ENCODE measurements at places on chromosomes 12 and 14. TPM values are rescaled to one million over a fixed set of nuclear protein-coding genes. Genes with fewer than 3 reads are reported as not detected.
A peak's percentile ranks its signal among the peaks of the same experiment; 100 is the strongest.

DNA sequence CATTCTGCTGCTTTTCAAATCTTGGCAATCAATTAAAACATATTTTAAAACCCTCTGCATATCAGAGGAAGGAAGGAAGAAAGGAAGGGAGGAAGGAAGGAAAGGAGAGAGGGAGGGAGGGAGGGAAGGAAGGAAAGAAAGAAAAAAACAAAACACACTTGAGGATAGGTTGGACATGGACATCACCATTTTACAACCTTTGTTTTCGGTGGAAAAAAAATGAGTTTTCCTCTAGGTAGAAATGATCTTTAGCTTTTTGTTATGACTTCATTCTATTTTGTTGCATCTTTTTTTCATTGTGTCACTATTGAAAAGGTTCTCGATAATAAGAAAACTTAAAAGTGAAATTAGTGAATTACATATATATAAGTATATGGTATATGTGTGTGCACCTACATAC, 522.9 kb downstream of the NOVA1 start:
- H3K4me3 ChIP-seq: no peak overlapping the region
- H3K27ac ChIP-seq: no peak overlapping the region
- DNase-seq: no peak
- H3K4me1 ChIP-seq: no peaks in the 10 kb centered on the region

GRCh38 chr12:92539110-92539749, 163.6 kb upstream of the PLEKHG7 start:
- no peaks in the 10 kb centered on the region for H3K27me3 ChIP-seq
- no peaks in the 10 kb centered on the region for H3K36me3 ChIP-seq
- peak overlapping the region; percentile 50 for H3K27ac ChIP-seq
- DNase-seq: no peak

DNA sequence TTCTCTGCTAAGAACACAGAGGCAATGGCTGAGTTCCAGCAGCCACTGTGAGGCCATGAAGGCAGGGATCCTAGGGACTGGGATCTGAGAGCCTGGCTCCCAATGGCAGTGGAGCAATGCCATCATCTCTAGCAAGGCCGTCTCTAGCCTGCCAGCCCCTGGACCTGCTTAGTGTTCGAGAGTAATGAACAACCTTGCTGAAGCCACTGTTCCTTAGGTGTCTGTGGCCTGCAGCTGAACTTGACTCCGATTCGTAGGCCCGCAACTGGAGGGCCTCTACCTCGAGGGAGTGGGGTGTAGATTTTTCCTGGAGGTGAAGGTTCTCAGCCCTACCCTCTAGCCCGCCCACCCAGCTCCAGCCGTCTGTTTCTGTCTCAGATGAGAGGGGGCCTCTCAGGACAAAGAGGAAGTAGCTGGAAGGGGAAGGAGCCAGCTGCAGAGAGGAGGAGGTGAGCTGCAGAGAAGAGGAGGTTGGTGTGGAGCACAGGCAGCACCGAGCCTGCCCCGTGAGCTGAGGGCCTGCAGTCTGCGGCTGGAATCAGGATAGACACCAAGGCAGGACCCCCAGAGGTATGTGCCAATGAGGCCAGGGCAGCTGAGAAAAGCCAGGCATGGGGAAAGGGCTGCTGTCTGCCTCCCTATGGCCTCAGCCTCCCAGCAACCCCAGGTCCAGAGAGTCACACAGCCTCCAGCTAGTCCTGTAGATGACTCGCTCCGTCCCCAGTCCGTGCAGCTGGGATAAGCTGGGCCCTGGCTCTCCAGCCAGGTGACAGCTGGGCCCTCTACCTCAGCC, at the start of gene PLD4:
Gene PLD4, plus strand, starts transcription at position 459 of the 793 bp plus-strand sequence. CDS start 2,262 bp downstream, outside the sequence.
- H3K4me1 ChIP-seq: no peaks in the 10 kb centered on the region
- no peaks in the 10 kb centered on the region for H3K36me3 ChIP-seq
- no peak within 1 kb of the TSS for H3K27ac ChIP-seq
- H3K4me3 ChIP-seq: no peak within 1 kb of the TSS
- H3K27me3 ChIP-seq: no peaks in the 10 kb centered on the region
- peak; percentile 26 for DNase-seq

- H3K27ac ChIP-seq: no peak overlapping the region
- no peak overlapping the region for H3K4me3 ChIP-seq
- no peaks in the 10 kb centered on the region for H3K27me3 ChIP-seq
- no peaks in the 10 kb centered on the region for H3K4me1 ChIP-seq
Observed at GRCh38 chr14:55724736-55725135, 144.7 kb downstream of the KTN1 start.

DNA sequence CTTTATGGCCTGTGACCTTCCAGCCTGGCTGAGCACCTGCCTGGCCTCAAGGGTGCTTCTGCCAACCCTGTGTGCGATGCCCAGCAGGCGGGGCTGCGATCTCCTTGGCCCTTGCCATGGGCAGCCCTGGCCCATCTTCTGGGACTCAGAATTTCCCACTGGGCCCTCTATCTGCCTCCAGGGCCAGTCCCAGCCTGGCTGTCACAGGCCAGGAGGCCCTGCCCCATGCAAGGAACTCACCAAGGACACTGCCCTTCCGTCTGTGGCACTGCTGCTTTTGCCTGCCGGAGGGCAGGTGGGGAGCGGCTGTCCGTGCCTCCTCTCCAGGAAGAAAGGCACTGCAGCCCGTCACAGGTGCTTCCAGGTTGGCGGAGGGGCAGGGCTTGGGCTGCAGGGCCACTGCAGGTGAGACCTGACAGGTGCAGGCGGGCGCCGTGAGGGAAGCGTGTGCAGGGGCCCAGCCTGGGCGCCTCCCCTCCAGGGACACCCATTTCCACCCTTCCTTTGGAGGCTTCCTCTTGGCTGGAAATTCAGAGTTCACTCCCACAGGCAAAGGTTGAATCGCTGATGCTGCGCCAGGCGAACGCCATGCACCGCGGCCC, 177.8 kb downstream of the KIF26A start:
- H3K36me3 ChIP-seq: no peaks in the 10 kb centered on the region
- no peak overlapping the region for H3K27ac ChIP-seq
- H3K4me1 ChIP-seq: no peaks in the 10 kb centered on the region
- H3K27me3 ChIP-seq: no peaks in the 10 kb centered on the region
- H3K4me3 ChIP-seq: no peak overlapping the region
- DNase-seq: no peak

- no peaks in the 10 kb centered on the region for H3K27me3 ChIP-seq
- no peak overlapping the region for H3K27ac ChIP-seq
- no peaks in the 10 kb centered on the region for H3K36me3 ChIP-seq
- H3K4me1 ChIP-seq: no peaks in the 10 kb centered on the region
- no peak overlapping the region for H3K4me3 ChIP-seq
Observed at GRCh38 chr14:78974691-78975090, 804.5 kb downstream of the NRXN3 start.

- H3K27me3 ChIP-seq: peaks cover 40% of the 10 kb centered on the region
- no peak for DNase-seq
- H3K4me3 ChIP-seq: no peak overlapping the region
- no peaks in the 10 kb centered on the region for H3K36me3 ChIP-seq
- H3K4me1 ChIP-seq: no peaks in the 10 kb centered on the region
Observed at GRCh38 chr14:99121319-99121875, 150.6 kb downstream of the BCL11B start.

DNA sequence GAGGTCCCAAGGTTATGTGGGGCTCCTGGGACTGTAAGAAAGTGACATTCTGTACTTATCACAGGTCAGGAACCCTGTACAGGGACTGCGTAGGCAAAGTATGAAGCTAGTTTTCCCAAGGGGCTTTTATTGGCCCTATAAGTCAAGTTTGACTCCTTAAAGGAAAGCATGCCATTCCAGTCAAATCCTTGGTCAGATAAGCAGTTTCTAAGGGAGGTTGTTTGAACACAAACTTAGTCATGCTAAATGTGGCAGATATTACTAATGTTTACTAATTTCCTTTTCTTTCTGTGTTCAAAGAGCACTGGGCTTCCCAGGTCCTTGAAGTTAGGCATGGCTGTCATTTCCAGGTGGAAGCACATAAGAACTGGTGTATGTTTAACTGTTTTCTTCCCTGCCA, 472.4 kb downstream of the ATP23 start:
- no peak for DNase-seq
- H3K4me3 ChIP-seq: no peak overlapping the region
- no peaks in the 10 kb centered on the region for H3K27me3 ChIP-seq

- H3K4me3 ChIP-seq: no peak overlapping the region
- no peaks in the 10 kb centered on the region for H3K27me3 ChIP-seq
- H3K4me1 ChIP-seq: no peaks in the 10 kb centered on the region
- DNase-seq: no peak
- H3K36me3 ChIP-seq: no peaks in the 10 kb centered on the region
Observed at GRCh38 chr14:37870170-37870569, 274.7 kb downstream of the TTC6 start.

DNA sequence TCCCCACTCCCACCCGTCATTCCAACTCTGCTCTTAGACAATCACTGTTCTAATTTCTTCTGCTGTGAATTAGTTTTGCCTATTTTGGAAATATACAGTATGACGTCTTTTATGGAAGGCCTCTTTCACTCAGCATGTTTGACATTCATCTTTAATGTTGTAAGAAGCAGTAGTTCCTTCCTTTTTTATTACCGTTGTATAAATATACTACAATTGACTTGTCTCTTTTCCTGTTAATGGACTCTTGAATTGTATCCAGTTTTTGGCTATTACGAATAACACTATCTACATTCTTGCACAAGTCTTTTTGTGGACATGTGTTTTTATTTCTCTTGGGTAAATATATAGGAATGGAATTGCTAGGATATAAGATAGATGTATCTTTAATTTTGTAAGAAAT, 4.9 kb upstream of the PMCH start:
- no peaks in the 10 kb centered on the region for H3K36me3 ChIP-seq
- DNase-seq: no peak
- no peaks in the 10 kb centered on the region for H3K27me3 ChIP-seq
- no peaks in the 10 kb centered on the region for H3K4me1 ChIP-seq
- H3K27ac ChIP-seq: no peak overlapping the region
- H3K4me3 ChIP-seq: no peak overlapping the region

GRCh38 chr12:113398346-113399290, 5.1 kb downstream of the SDS start:
- H3K4me1 ChIP-seq: no peaks in the 10 kb centered on the region
- H3K27me3 ChIP-seq: peaks cover 21% of the 10 kb centered on the region
- H3K4me3 ChIP-seq: no peak overlapping the region
- H3K36me3 ChIP-seq: no peaks in the 10 kb centered on the region
- no peak overlapping the region for H3K27ac ChIP-seq

GRCh38 chr14:48027115-48027514, 351.7 kb upstream of the MDGA2 start:
- no peak overlapping the region for H3K27ac ChIP-seq
- no peaks in the 10 kb centered on the region for H3K27me3 ChIP-seq
- no peaks in the 10 kb centered on the region for H3K36me3 ChIP-seq
- no peaks in the 10 kb centered on the region for H3K4me1 ChIP-seq
- DNase-seq: no peak
- no peak overlapping the region for H3K4me3 ChIP-seq

Gene ISCA2
- polyA plus RNA-seq: 24.2 TPM

Gene ASPG
- 6.2 TPM for polyA plus RNA-seq

Gene MEG3
- 18.0 TPM for polyA plus RNA-seq

Gene AICDA
- 0.60 TPM for polyA plus RNA-seq

Gene TAS2R46
- 0.07 TPM for polyA plus RNA-seq
